Kidney glomerular epithelial cell (primary cell): ENCODE measurements at places on chromosomes 11 and 22.

DNA sequence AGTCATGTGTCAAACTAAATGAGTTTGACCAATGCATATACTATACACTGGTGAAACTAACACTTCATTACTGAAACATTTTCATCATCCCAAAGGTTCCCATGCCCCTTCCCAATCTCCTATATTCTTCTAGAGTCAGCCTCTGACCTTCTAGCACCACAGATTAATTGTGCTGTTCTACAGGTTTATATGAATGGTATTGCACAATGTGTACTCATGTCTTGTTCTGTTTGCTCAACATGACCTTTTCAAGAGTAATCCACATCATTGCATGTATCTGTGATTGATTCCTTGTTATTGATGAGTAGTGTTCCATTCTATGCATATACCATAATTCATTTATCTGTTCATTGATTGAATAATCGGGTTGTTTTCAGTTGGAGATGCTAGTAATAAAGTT lies 7.5 kb upstream of the OR8G1 start:
- DNase-seq: no peak

DNA sequence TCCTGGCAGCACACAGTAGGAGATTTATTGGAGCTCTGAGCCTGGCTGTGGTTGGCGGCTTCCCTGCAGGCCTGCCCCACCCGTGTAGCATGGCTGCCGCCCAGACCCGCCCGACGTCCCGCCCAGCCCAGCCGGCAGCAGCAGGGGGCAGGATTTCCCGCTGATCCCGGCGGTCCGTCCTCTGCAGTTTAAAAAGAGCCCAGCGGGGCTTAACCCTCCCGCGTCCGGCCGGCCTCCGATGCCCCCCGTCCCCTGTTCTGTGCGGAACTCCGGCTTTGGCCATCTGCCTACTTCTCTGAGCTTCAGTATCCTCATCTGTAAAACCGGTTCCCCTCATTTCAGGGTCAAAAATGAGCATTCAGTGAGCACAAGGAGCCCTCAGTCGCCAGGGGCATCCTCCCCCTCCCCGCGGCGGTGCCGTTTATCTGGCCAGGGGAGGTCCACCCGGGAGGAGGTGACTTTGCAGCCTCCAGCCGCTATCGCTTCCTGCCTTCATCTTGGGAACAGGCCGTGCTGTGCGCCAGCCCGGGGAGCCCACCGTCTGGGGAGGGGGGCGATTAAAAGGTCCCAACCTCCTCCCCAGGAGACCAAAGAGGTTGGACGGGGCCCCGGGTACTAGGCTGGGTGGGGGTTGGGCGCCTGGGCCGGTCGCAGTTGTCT lies at the start of gene GAS2L1:
TSS of gene GAS2L1 (plus strand) at position 476 of the 660 bp plus-strand sequence. CDS start 1,456 bp downstream, outside the sequence.
- peak; percentile 80 for DNase-seq

GRCh38 chr22:46053563-46054090 lies 76.7 kb upstream of the WNT7B start:
- peak; percentile 43 for DNase-seq

- no peak for DNase-seq
Observed at GRCh38 chr11:116339306-116340098, 433.3 kb downstream of the BUD13 start.

GRCh38 chr11:61630089-61630488 lies 49.2 kb upstream of the SYT7 start:
- no peak for DNase-seq

DNA sequence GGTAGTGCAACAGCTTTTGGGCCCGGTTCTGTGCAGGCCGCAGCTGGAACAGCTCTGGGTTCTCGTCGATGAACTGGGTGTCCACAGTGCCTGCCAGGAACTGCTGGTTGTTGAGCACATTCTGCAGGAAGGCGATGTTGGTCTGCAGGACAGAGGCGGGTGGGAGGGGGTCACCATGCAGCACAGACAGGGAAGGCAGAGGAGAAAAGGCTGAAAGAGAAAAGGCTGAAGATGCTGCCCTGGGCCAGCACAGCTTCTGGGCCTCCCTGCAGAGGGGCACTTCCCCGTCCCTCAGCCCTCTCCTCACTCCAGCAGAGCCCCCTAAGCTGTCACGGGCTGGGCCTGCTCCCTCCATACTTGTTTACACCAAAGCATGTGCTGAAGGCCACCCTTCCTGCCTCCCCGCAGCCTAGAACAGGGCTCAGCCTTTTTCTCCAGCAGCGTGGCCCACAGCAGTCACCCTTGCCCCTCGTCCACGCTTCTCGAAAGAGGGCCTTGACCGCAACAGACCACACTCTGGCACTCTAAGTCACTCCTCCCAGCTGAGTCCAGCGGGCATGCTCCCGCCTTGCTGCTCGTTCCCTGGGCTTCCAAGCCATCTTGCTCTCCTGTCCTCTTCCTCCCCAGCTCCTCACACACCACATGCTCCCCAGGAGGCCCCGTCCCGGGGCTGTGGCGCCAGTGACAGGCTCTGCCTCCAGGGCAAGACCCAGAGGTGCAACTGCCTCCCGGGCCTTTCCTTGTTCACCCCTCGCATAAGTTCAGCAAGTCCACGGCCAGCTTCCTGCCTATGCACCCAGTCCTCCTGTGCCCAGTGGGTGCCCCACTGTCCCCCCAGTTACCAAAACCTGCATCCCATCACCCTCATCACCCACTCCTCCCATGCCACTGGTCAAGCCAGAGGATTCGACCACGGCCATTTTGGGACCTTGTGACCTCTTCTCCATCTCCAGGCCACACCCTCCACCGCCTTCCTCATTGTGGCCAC lies 3.3 kb upstream of the LRFN4 start:
- no peak for DNase-seq
